ENCODE measurements at places on chromosomes 5 and 9.

- DNase-seq: no peak
These were observed 45.7 kb upstream of the PTGS1 start for GRCh38 chr9:122325124-122325523.

DNA sequence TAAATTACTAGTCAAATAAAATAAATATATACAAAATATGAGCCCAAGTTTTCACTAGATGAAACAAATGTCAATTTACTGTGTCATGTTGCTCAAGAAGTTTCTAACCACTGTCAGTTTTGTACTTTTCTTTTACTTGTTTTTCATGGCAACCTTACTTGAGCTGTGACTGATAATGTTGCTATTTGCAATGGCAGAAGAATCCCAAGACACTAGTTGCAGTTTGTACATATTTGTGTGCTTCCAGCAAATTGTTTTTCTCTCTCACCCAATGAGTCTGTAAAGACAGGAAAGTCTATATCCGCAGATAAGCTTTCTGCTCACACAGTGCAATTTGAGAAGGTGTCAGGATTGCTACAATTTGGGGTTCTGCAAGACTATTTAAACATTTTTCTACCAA, 338.6 kb upstream of the PCSK5 start:
- DNase-seq: no peak

DNA sequence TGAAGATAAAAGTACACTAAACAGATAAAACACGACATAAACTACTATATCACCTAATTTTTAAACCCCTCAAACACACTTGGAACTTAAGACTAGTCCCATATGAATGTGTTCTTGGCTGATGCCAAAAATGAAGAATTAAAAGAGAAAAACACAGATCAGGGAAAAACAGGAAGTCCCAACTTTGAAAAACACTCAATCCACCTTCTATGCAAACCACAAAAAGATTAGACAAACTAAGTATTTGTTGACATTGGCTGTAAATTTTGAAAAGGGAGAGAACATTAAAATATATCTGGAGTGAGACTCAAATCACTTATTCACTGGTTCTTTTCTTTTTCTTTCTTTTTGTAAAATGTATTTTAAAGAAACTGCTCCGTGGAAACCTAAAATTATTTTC, 81.4 kb downstream of the ANKH start:
- DNase-seq: no peak

- DNase-seq: no peak
These were observed 87.6 kb downstream of the PCDH1 start for GRCh38 chr5:141790630-141791029.

- DNase-seq: no peak
These were observed 151.0 kb downstream of the C5orf15 start for GRCh38 chr5:133817456-133817855.

DNA sequence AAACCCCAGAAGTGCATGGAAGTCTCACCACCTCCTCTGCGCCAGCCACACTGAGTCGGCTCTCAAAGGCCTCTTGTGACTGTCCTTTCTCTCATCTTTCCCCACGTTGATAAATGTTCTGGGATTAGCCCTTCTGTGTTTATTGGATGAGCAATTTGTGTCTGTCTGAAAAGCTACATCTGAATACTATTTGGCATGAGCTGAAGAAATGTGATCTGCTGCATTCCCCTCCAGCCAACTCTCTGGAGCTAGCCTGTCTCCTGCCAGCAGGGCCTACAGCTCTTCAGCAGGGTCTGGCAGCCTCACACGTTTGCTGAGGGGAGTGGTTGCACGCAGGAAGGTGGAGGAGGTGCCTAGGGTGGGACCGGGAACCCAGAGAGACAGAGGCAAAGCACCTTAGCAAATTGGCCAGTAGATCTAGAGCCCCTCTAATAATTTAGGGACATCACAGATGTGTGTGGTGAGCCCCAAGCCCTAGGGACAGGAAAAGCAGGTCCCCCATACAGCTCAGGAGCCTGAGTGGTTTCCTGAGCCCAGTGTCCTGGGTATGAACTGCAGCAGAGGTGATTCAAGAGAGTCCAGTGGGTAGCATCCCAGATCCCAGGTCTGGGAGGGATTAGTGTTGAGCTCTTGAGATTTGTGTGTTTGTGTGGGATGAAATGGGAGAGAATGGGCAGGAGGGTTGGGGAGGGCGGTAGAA, 20.5 kb upstream of the B4GALT1 start:
- no peak for DNase-seq

DNA sequence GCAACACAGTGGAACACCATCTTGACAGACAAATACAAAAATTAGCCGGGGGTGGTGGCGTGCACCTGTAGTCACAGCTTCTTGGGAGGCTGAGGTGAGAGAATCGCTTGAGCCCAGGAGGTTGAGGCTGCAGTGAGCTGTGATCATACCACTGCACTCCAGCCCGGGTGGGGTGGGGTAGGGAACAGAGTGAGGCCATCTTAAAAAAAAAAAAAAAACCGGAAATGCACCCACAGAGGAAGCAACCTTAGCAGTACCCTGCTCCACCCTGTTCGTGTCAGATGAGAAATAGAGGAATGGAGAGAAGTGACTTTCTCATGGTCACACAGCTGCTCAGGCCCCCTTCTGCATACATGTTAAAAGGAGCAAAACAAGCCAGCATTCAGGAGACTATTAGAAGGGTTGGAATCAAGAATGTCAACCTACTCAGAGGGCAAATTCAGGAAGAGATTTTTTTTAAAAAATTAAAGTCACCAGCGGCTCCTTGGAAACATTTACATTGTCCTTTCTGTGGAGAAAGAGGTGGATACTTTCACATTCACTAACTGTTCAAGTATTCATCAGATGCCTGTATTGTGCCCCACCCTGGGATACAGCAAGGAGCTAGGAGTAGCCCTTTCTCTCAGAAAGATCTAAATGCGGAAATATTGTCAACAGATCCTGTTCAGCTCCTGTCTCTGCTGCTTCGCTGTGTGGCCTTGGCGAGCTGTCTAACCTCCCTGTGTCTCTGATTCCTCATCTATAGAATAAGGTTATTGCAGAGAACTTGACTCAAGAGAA, 41.0 kb downstream of the CYFIP2 start:
- DNase-seq: peak; percentile 70

DNA sequence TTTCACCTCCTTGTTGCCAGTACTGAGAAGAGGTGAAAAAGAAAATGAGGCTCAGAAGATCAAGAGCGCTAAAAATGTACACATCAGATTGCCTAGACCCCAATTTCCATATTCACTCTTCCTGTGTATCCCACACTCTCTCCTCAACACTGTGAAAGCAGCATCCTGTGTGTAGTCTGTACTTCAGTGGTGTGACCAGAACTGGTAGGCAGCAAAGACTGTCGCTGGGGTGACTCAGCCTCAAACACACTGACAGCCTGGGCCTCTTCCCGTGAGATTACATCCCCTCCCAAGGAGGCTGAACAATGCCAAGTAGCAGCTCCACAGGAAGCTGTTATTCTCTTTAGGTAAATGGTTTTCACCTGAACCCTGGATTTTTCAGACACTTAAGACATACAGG, 135.5 kb downstream of the CCDC192 start:
- DNase-seq: no peak

DNA sequence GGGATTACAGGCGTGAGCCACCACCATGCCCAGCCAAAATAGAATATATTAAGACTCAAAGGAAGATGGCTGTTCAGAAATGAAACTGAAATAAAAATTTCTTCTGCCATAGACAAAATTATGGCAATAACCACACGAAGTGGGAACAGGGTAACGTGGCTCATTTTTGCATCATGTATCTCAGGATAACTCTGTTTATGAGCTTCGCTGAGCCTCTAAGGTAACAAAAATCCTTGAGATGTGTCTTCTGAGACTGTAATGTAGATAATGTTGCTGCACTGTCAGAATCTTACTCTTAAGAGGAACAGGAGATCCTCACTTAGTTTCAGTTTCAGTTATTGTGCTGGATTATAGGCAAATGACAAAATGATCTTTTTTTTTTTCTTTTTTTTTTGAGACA, 153.8 kb downstream of the GOLPH3 start:
- DNase-seq: no peak

GRCh38 chr5:50646591-50646990, 19.8 kb upstream of the PARP8 start:
- no peak for DNase-seq

- no peak for DNase-seq
These were observed 44.8 kb upstream of the CYLC2 start for GRCh38 chr9:102950346-102950745.

DNA sequence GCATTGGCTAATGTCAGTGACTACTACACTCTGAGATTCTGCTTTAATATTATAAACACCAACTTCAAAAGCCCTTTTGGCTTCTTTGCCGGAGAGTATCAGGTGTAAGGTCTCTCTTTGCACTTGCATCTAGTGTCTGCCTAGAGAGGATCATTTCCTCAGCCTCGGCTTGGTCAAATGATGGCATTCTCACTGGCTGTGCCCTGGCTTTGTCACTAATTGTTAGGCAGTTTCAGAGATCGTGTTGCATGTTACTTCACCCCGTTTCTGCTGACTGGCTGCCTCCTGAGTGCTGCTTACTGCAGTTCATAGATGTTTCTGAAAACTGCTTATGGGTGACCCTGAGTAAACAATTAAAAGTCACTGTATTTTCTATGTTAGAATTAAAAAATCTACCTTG, 48.8 kb downstream of the SLC1A3 start:
- no peak for DNase-seq

GRCh38 chr9:131165523-131165922, 40.1 kb downstream of the NUP214 start:
- DNase-seq: no peak

GRCh38 chr9:94850540-94851434, 124.3 kb downstream of the AOPEP start:
- no peak for DNase-seq

DNA sequence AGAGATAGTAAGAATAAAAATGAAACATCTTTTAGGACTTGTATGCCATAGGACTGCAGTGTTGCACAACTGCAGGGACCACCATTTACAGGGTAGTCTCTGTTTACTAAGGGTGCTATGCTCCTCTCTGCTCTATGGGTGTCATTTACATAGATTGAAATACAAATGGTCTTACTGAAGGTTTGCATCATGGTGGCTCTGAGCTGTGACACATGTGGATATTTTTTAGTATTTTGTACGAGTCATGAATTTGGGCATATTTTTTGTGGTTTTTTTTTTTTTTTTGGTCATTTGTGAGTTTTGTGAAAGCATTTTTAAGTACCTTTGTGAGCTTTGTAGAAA, 47.4 kb downstream of the CSNK1G3 start:
- no peak for DNase-seq

- no peak for DNase-seq
These were observed 444.8 kb downstream of the BNC2 start for GRCh38 chr9:16425562-16426231.

DNA sequence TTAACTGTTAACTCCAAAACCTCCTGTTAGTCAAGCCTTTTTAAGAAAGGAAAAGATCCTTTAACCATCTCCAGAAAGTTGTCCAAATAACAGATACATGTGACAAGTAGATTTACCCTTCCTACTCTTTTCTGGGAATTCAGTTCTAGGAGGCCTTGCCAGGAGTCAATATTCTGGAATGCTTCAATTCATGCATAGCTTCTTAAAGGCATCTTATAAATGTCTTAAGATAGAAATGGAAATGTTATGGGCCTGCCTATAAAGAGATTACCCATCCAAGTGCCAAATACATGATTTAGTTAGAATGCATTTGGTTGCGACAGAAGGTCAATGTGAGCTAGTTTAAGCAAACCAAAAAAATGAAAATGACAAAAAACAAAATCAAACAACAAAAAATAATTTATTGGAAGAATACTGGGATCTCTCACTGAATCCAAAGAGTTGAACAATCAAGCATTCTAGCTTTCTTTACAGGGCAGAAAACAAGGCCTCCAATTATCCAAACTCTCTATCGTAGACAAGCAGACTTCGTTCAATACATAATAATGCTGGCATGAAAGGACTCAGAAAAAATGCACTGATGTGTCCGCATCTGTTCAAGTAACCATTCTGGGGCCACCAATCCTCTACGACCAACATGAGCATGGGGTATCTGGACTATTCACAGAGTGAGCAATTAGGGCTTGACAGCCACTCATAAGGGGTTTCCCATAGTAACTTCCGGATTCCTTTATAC, 188.6 kb downstream of the CTNND2 start:
- DNase-seq: no peak

GRCh38 chr5:44942524-44943001, 133.8 kb downstream of the MRPS30 start:
- DNase-seq: no peak

GRCh38 chr9:18260521-18260920, 213.4 kb upstream of the ADAMTSL1 start:
- no peak for DNase-seq

DNA sequence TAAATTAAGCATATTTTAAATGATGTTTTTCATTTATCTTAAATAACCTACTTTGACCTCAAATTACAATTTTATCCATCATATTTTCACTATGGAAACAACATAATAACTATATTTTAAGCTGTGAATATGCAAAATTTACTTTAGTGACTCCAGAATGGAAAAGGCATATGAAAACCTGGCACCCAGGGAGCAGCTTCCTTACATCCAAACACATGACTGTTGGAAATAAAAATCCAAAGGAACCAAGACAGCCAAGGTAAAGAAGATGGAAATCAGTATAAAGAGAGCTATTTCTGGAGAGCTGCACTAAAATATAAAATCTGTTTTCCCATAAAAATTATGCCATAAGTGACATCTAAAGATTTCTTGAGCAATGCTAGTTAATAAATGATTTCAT, 140.3 kb upstream of the FTMT start:
- DNase-seq: no peak

DNA sequence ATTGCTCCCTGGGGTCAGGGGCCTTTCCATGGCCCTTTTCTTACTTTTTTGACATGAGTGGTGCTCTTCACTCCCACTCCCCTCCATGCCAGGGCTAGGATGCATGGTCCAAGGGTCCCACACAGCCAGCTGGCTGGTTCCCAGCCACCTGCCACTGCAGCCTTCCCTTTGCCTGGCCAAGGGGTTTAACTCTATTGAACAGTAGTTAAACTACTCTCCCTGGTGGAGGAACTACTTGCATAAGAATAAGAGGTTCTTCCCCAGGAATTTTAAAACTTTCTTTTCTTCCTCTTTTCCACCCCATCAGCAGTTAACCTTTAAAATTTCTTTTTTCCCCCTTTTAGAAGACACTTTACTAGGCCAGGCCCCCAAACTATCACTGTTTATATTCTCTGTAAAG, 1532.8 kb upstream of the ACO1 start:
- no peak for DNase-seq

Measured in activated CD8-positive, alpha-beta memory T cell treated with anti-CD3 and anti-CD28 coated beads, Interleukin-2, amount 10 ng/mL, durations not matched to agents 7 days and 5 days (primary cell).